ENCODE measurements at places on chromosomes 7 and 10. TPM values are rescaled to one million over a fixed set of nuclear protein-coding genes. Genes with fewer than 3 reads are reported as not detected.

The ASIC3 gene
- total RNA-seq = 0.34 TPM

The GHRHR gene
- total RNA-seq = not detected

The TPK1 gene
- 2.1 TPM for total RNA-seq

The C10orf53 gene
- total RNA-seq = not detected

The TMEM26 gene
- total RNA-seq = not detected
